ENCODE measurements at places on chromosomes 6 and 20.

- DNase-seq = no peak
Observed at GRCh38 chr6:155444952-155445903, 10.4 kb downstream of the NOX3 start.

DNA sequence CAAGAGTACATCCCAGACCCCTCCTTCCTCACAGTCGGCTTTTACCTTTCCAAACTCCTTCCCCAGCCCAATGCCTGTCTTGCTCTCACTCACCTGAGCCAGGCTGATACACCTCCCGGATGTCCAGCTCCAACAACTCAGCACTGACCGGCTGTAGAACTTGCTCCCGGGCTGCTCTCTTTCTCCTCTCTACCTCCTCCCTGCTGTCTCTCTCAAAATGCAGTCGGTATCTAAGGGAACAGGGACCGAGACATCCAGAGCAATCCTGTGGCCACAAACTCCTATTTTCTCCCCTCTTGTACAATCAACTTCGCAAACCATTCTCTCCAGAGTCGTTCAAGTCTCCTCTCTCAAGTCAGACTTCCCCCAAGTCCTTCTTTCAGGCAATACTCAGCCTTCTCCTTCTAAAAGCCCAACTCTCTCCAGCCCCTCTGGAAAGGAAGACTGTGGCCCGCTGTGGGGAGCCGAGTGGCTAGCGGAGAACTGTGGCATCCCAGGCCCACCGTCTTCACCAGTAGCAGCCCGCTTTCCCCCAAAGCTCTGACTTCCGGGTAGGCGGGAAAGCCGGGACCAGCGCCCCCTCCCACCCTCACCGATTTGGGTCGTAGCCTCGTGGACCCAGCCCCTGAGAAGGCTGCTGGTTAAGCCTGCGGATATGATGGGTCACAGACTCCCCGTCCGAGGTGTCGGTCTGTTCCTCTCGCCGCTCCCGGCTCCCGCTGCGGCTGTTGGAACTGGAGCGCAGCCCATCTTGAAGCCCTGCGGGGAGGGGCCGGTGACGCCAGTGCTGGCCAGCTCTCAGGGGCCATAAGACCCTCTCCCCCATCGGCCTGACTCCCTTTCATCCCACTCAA is 1.1 kb downstream of the GNL1 start:
- peak; percentile 57 for DNase-seq

DNA sequence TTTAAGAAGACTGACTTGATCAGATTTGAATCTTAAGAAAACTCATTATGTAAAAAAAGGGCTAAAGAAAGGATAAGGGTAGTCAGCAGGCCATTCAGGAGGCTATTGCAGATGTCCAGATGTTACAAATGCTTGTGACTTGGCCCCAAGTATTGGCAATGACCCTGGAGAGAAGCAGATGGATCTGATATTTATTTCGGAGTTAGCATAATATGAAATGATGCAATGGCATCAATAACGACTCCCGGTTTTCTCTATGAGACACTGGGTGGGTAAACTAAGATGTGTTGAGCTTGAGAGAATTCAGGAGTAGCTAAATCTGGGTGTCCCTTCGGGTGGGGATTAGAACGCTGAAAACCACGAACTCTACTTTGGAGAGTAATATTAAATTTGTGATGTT is 149.7 kb downstream of the LAMA2 start:
- no peak for DNase-seq

GRCh38 chr20:61706259-61706961 is 359.3 kb downstream of the TAF4 start:
- no peak for DNase-seq

DNA sequence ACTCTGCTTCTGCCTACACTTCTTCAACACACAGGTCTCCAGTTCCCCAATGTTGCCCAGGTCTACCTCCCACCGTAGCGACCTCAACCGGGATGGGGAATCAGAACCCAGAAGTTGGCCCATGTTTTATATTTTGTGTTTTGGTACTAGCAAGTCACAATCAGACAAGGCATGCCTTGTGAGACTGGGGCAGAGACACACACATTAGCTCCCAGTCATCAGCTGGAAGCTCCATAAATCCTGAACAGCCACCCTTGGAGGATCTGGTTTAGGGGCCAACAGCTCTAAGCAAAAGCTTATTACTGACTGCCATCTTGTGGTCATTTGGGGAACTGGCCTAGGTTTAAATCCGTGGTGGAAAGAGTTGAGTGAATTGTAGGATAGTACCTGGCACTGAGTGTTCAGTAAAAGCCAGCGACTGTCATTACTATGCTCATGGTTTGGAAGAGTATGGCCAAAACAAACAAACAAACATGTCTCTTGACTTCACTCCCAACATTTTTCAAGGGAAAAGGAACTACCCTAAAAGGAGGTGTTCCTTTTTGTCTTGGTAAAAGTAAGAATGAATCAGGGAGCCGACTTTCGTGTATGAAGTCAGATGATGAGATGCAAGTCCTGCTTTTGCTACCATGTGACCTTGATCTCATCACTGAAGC is 40.5 kb downstream of the PIM1 start:
- DNase-seq = peak; percentile 80

DNA sequence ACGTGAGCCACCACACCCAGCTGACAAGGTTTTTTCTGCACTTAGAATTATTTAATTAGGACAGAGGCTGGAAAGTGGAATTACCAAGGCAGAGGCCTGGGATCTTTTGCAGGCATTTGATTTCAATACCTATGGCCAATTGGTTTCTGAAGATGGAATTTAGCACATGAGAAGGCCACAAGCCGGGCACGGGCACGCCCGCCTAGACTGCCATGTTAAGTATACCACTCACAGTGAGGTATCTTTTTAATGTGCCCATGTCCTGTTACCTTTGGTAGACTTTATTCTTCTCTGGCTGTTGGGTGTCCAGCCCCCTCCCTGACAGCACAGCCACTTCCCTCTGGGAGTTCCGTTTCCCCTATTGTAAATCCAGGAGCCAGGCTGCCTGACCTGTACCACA is 18.0 kb upstream of the TAF8 start:
- DNase-seq = no peak
